ENCODE measurements at places on chromosomes 13 and 19.

GRCh38 chr13:93218583-93218982 lies 8.0 kb upstream of the GPC6 start:
- no peak for DNase-seq

GRCh38 chr13:33052506-33053280 lies 36.5 kb downstream of the KL start:
- no peak for DNase-seq

DNA sequence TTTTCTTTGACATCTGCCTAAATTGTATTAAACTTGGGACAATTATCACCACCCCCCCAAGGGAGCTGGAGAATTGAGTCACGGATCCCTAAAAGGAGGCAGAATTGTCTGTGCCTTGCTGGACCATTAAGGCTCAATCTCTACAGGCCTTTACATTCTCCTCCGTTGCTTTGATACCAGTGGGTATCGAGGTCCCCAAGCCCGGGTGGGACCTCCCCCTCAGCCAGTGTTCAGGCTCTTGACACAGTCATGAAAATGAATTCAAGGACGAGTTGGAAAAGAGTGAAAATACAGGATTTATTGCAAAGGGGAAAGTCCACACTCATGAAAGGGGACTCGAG lies 5.6 kb downstream of the PPP1R15A start:
- no peak for DNase-seq

DNA sequence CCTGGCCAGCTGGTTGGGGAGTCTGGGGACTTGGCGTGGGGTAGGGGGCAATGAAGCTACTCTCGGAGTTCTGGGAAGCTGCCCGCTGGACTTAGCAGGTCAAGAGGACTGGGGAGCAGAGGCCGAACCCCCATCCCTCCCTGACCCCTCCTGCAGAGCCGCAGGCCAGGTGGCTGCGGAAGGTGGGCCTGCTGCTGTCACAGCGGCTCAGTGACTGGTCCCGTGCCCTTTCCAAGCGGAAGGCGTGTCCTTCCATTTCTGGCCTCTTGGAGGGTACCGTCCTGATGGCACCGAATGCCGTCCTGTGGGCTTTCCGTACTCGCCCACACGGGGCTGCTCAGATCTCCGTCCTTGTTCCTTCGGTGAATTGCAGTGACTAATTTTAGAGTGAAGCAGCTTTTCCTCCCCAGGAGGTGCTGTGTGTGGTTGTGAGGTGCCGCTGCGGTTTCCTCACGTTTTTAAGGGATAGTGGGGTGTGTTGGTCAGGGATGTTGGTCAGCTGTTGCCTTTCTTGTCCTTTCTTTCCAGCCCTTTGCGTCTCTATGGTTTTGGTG lies 20.8 kb downstream of the DOT1L start:
- no peak for DNase-seq

DNA sequence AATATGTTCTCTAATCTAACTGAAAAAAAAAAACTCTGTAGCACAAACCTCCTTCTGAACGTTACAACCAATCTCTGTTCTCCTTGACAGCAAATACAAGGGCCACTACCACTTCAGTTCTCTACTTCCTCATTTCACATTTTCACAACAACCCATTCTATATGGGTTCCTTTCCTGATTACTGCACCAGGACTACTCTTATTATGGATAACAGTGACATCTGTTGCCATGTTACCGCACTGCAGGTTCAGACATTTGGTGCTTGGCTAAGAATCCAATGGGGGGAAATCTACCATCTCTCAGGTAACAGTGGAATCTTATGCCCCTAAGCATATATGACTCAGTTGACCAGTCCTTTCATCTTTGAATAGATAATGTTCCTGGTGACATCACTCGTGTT lies 11.6 kb upstream of the FPR3 start:
- no peak for DNase-seq

DNA sequence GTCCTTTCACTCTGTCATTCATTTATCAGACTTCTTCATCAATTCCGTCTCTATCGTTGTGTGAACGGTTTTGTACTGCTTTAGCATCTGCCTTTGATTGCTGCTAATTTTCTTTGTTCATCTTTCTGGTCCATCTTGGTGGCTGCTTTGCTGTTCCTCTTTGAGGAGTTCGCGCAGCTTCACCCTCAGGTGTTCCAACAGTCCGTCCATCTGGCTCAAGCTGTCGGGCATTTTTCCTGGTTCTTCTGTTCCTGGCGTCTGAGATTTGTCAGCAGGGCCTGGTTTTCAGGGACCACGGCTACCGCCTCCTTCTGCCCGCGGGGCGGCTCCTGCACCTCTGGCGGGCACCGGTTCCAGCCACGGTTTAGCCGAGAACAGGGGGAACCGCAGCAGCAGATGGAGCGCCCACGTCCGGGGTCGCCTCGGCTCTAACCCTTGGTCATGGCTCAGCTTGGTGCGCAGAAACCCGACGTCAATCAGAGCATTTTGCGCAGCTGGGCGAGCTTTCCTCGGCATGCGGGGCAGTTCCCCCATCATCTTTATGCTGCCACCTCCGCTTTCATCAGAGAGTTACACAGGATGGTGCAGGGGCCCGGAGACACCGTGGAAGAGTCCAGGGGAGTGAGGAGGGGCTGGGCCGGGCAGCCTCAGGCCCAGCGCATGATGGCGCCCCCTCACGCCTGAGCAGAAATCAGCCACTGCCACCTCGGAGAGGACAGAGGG lies 89.5 kb downstream of the ZNF100 start:
- no peak for DNase-seq

DNA sequence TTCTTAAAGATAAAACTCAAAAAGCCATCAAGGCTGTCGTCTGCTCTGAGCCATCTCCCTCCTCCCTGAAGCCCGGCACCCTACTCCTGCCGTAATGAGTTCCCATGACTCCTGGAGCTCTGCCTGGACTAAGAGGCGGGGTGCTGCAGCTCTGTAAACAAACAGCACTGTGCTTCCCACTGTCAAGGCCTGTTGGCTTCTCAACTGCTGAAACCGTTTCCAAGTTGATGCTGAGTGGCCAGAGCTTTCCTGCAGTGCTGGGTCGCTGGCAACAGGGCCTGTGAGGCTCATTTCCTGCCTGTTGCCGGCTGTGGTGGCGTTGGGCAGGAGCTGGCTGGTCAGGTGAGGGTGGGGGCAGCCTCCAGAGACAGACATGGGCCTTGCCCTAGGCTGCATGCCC lies 26.7 kb upstream of the ISYNA1 start:
- DNase-seq: no peak

DNA sequence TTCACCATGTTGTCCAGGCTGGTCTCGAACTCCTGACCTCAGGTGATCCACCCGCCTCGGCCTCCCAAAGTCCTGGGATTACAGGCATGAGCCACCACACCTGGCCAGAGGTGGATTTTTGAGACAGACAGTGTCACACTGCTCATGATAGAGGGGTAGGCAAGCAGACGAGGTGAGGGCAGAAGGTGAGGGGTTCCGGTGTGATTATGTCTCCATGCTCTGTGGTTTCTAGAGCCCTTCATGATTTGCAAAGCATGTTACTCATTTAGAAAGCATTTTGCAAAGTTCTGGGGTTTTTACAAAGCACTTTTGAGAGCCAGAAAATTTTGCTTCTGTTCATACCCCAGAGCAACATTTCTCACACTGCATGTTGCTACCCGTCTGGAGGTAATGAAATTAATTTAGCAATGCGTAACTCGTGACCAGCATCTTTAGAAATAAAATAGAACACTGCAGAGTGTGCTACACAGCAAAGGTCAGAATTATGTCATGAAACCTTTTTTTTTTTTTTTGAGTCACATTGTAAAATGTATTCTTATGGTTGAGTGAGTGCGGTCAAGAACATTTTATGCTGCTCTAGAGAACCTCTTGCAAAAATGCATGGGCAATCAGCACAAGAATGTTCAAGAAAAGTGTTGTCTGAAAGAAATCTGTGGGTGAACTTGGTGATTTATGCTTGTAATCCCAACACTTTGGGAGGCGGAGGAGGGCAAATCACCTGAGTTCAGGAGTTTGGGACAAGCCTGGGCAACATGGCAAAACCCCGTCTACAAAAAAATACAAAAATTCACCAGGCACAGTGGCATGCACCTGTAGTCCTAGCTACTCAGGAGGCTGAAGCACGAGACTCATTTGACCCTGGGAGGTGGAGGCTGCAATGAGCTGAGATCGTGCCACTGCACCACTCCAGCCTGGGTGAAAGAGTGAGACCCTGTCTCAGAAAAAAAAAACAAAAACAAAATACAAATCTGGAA lies 58.0 kb downstream of the MAP4K1 start:
- DNase-seq: no peak

DNA sequence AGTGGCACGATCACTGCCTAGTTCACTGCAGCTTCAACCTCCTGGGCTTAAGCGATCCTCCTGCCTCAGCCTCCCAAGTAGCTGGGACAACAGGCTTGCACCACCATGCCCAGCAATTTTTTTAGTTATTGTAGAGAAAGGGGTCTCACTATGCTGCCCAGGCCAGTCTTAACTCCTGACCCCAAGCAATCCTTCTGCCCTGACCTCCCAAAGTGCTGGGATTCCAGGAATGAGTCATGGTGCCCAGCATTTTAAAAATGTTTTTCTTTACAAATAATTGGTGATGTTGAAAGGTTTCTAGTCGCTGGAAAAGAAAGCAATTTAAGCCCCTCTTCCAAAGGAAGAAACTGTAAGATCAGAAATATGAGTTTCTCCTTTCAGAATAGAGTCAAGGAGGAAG lies 19.4 kb downstream of the DYRK1B start:
- DNase-seq: no peak

DNA sequence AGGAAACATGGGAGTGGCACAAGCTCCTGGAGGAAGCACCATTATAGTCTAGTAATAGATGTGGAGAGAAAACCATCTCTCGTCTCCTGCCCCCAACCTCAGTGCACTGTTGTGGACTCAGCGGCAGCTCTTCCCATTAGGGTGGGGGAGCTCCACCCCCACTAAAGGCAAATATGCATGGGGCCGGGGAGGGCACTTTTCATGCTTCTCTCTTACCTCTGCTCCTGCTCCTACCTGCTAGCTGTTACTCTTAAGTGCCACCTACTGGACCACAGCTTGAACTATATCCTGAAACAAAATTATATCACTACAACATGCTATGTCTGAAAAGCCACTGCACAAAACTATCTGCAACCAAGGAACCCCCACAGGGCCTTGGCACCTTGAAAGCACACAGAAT lies 112.6 kb upstream of the DACH1 start:
- DNase-seq: no peak

GRCh38 chr13:45682494-45683008 lies 19.6 kb upstream of the CBY2 start:
- no peak for DNase-seq

- DNase-seq: no peak
Observed at GRCh38 chr13:28705461-28706083, 13.2 kb downstream of the SLC46A3 start.

DNA sequence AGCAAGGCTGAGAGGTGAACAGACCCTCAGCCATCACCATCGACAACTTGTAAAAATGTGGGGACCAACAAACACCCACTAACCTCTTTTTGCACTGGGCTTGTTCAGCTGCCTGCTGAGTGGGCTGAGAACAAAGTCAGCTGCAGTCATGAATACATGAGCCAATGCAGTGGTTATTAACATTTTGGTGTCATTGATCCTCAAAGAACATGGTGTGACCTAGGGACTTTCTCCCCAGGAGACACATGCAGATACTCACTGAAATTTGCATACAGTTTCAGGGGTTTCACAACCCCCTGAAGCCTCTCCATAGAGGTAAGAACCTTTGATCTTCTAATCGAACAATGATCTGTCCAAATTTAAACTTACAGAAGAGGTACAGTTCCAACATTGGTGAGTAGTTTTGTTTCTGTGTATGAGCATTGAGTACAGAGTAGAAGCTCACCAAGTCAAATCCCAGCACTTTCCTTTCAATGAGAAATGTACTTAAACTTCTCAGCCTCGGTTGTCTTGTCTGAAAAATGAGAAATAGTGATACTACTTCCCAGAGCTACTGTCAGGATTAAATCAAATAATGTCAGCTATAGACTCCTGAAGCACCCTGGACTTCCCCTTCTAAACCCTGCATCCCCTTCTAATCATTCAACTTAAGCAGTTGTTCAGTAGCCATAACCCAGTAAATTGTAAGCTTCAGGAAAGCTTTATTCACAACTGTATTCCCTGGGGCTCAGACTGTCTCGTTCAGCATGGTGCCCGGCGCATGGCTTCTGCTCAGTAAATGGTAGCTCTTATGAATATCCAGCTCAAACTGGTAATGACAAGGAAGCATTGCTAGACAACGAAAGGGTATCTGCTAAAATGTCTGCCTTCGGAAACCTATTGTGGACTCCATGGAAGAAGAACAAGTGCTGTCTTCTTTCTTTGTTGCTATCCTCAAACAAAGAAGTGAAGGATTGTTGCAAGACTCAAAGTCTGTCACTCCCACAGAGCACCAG lies 148.7 kb downstream of the FOXO1 start:
- no peak for DNase-seq

GRCh38 chr19:18594096-18594823 lies 5.7 kb downstream of the REX1BD start:
- peak; percentile 84 for DNase-seq

GRCh38 chr13:58302349-58302748 lies 670.8 kb downstream of the PCDH17 start:
- no peak for DNase-seq

DNA sequence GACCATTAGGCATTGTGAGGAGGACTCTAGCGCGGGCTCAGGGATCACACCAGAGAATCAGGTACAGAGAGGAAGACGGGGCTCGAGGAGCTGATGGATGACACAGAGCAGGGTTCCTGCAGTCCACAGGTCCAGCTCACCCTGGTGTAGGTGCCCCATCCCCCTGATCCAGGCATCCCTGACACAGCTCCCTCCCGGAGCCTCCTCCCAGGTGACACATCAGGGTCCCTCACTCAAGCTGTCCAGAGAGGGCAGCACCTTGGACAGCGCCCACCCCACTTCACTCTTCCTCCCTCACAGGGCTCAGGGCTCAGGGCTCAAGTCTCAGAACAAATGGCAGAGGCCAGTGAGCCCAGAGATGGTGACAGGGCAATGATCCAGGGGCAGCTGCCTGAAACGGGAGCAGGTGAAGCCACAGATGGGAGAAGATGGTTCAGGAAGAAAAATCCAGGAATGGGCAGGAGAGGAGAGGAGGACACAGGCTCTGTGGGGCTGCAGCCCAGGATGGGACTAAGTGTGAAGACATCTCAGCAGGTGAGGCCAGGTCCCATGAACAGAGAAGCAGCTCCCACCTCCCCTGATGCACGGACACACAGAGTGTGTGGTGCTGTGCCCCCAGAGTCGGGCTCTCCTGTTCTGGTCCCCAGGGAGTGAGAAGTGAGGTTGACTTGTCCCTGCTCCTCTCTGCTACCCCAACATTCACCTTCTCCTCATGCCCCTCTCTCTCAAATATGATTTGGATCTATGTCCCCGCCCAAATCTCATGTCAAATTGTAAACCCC lies 2.8 kb upstream of the CEACAM5 start:
- peak; percentile 43 for DNase-seq

DNA sequence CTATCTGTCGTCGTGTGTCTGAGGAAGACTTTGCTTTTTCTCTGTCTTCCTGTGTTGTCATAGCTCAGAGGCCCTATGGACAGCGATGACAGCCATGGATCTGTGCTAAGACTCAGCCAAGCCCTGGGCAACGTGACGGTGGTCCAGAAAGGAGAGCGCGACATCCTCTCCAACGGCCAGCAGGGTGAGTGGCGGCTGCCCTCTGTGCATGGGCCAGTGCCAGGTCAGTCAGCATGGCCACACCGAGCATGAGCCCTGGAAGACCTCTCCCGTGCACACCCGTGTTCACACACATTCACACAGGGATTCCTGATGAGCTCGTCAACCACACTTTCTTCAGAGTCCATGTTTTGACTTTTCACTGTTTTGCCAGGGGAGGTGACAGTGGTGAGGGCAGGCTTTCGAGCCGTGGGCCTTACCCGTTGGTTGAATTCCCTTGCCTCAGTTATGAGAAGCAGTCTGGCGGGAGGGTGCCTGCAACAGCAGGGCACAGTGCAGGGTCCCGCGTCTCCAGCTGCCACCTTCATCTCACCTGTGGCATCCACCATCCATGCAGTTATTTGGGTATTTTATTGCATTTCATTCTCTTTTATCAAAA lies 20.2 kb downstream of the NAXD start:
- no peak for DNase-seq

All from type B pancreatic cell (in vitro differentiated cells).